Activated B cell treated with CpG ODN at 0.5 μM for 24 hours (primary cell): ENCODE measurements at places on chromosomes 12 and 14. TPM values are rescaled to one million over a fixed set of nuclear protein-coding genes. Genes with fewer than 3 reads are reported as not detected.

LRP1-AS gene
- total RNA-seq = not detected in 2 replicates

TMEM229B gene
- 3.3 and 3.7 TPM in 2 replicates for total RNA-seq

KCNH5 gene
- not detected in 2 replicates for total RNA-seq

ACVRL1 gene
- total RNA-seq = not detected in 2 replicates

RFX4 gene
- total RNA-seq = not detected in 2 replicates

BCL7A gene
- total RNA-seq = 38.6 and 41.4 TPM in 2 replicates

CMA1 gene
- total RNA-seq = not detected in 2 replicates

GRCh38 chr14:93540235-93540634, 109.5 kb downstream of the UNC79 start:
- H3K36me3 ChIP-seq = no peaks in the 10 kb centered on the region
- H3K4me1 ChIP-seq = no peaks in the 10 kb centered on the region
- H3K4me3 ChIP-seq = no peak overlapping the region
- no peak for DNase-seq
- H3K27ac ChIP-seq = no peak overlapping the region

DNA sequence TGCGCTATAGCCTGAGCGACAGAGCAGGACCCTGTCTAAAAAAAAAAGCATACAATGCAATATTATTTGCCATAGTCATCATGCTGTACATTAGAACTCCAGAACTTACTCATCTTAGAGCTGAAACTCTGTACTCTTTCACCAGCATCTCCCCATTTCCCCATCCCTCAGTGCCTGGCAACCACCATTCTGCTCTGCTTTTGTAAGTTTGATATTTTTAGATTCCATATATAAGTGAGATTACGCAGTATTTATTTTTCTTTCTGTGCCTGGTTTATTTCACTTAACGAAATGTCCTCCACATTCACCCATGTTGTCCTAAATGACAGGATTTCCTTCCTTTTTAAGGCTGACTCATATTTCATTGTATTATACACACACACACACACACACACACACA, 121.8 kb downstream of the BBS10 start:
- H3K36me3 ChIP-seq = no peaks in the 10 kb centered on the region
- DNase-seq = no peak
- H3K4me1 ChIP-seq = no peaks in the 10 kb centered on the region
- H3K4me3 ChIP-seq = no peak overlapping the region

DNA sequence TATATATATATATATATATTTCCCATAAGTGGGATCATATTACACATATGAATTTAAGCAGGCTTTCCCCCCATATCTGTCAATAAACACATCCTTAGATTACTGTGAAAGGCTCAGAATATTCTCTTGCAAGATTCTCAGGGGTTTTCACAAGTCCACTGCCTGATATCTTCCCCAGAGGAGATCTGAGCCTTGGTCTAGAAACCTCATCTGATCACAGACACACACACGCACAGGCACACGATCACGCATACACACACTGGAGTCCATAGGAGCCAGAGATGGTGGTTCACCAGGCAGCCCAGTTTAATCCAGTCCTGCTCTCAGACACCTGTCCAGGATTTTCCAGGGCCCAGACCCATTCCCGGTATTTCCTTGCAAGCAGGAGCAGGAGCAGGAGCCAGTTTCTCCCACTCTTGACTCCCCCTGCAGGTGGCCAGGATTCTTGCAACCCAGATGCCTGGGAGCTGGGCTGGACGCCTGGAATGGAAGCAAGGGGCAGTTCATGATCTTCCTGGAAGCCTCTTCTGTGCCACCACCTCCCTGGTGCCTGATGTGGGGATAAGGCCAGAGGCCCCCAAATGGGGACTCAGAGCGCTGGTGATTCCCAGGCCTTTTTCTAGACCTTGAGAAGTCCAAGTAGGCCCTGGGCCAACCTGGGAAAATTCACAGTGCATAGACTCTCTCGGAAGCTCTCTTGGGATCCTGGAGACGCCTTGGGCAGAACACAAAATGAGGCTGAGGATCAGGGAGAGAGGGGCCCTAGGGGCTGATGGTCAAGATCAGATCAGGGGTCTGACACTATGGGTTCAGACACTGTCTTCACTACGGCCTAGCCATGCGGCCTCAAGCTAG, 16.5 kb upstream of the KRT78 start:
- peaks cover 2% of the 10 kb centered on the region for H3K27me3 ChIP-seq
- H3K4me1 ChIP-seq = peaks cover 17% of the 10 kb centered on the region
- DNase-seq = no peak
- H3K27ac ChIP-seq = no peak overlapping the region
- no peak overlapping the region for H3K4me3 ChIP-seq

DNA sequence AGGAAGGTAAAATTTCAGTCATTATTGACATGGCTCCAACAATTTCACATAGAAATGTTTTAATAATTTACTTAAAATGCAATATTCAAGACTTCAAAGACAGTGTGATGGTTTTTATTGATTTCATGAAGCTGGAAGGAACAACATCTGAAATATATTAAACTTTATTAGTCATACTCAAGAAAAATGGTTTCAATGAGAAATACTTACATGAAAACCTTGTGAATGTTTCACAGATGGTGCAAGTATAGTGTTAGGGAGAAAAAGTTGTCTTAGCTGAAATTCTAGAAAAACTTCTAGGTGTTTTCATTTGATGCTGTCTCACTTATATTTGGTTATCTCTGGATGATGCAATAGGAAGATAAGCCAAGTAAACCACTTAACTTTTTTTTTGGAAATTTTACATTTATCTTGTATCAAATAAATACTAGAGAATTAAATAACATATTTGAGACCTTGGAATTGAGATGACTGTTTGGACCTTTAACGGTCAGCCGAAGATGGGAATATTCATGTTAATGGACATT, 65.5 kb downstream of the PELI2 start:
- no peak overlapping the region for H3K27ac ChIP-seq
- peaks cover 10% of the 10 kb centered on the region for H3K4me1 ChIP-seq
- no peak for DNase-seq
- H3K36me3 ChIP-seq = peaks cover 12% of the 10 kb centered on the region
- no peaks in the 10 kb centered on the region for H3K27me3 ChIP-seq

DNA sequence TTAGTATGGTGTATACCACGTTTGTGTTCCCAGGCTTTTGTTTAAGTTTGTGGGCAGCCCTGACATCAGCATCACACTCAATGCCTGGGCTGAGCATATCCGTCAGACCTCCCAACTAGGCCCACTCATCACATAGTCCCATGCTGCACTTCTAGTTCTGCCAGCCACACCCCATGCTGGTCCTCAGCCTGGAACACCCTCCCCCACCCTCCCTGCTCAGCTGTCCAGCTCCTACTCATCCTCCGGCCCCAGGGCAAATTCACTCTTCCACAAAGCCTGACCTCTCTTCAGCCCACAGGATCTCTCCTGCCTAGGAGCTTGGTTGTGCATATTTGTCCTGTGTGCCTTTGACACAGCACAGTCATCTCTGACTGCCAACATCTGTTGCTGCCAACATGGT, 3.9 kb upstream of the ENDOU start:
- H3K4me1 ChIP-seq = peaks cover 34% of the 10 kb centered on the region
- H3K36me3 ChIP-seq = no peaks in the 10 kb centered on the region
- no peak overlapping the region for H3K27ac ChIP-seq
- no peak overlapping the region for H3K4me3 ChIP-seq
- DNase-seq = no peak

- no peaks in the 10 kb centered on the region for H3K36me3 ChIP-seq
- no peak overlapping the region for H3K4me3 ChIP-seq
- H3K4me1 ChIP-seq = no peaks in the 10 kb centered on the region
- DNase-seq = no peak
- H3K27me3 ChIP-seq = no peaks in the 10 kb centered on the region
Measured at GRCh38 chr12:17108877-17109541, 503.0 kb upstream of the LMO3 start.

- no peak for DNase-seq
- H3K36me3 ChIP-seq = peaks cover 28% of the 10 kb centered on the region
- no peak overlapping the region for H3K4me3 ChIP-seq
- H3K27me3 ChIP-seq = no peaks in the 10 kb centered on the region
- no peak overlapping the region for H3K27ac ChIP-seq
Measured at GRCh38 chr12:109232731-109233130, 76.4 kb downstream of the FOXN4 start.

DNA sequence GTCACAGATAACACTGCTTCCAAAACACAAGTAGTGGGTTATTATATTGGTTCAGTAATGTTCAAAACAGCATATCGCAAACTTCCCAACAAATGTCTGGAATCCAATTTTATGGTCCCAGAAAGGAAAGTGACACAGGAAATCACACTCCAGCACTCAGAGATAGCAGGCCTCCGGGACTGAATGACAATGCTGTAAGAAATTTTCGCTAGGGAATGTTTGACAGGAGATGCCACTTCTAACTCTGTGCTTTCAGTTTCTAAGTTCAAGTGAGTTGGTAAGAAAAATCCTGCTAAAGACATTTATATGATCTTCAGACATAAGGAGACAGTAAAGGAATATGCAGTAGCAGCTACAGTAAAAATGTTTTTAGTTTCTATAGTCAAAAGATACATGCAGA, 93.2 kb downstream of the SLC2A13 start:
- H3K27ac ChIP-seq = no peak overlapping the region
- H3K4me1 ChIP-seq = peaks cover 20% of the 10 kb centered on the region
- no peak for DNase-seq
- no peak overlapping the region for H3K4me3 ChIP-seq
- H3K36me3 ChIP-seq = no peaks in the 10 kb centered on the region
- no peaks in the 10 kb centered on the region for H3K27me3 ChIP-seq
